Central memory CD8-positive, alpha-beta T cell (primary cell): ENCODE measurements at places on chromosomes 7 and 10.

DNA sequence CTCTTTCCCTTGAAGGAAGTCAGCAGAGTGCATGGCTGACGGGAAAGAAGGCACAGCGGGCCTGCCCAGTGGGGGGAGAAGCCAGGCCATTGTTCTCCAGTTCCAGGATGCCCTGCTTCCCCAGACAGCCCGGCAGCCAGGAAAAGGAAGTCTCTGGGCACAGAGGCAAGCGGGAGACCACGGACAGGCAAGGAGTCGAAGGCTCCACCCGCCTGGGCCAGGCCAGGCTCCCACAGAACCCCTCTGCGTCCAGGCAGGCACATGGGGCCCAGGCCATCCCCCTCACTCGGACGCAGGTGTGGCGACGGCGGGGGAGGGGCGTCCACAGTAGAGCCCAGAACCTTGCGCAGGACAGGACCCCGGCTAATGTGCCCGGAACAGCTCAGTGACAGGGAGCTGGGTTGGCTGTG lies 8.7 kb downstream of the GPR146 start:
- DNase-seq, result no peak
- H3K27ac ChIP-seq, result no peak overlapping the region
- no peaks in the 10 kb centered on the region for H3K4me1 ChIP-seq
- no peaks in the 10 kb centered on the region for H3K27me3 ChIP-seq
- no peak overlapping the region for H3K4me3 ChIP-seq

- H3K4me1 ChIP-seq, result no peaks in the 10 kb centered on the region
- no peak overlapping the region for H3K4me3 ChIP-seq
- no peak for DNase-seq
- H3K36me3 ChIP-seq, result no peaks in the 10 kb centered on the region
- no peaks in the 10 kb centered on the region for H3K27me3 ChIP-seq
- no peak overlapping the region for H3K27ac ChIP-seq
These were observed 71.4 kb downstream of the AHR start for GRCh38 chr7:17369691-17370426.

GRCh38 chr10:121611393-121612159 lies 13.3 kb upstream of the FGFR2 start:
- H3K4me3 ChIP-seq, result no peak overlapping the region
- peak overlapping the region; percentile 39 for H3K27ac ChIP-seq
- H3K4me1 ChIP-seq, result no peaks in the 10 kb centered on the region
- DNase-seq, result no peak
- peaks cover 31% of the 10 kb centered on the region for H3K27me3 ChIP-seq

- no peak overlapping the region for H3K4me3 ChIP-seq
- no peak for DNase-seq
- peaks cover 56% of the 10 kb centered on the region for H3K27me3 ChIP-seq
- no peak overlapping the region for H3K27ac ChIP-seq
These were observed 154.0 kb downstream of the CCDC3 start for GRCh38 chr10:12847361-12847975.

- no peak for DNase-seq
- H3K4me3 ChIP-seq, result no peak overlapping the region
- H3K27me3 ChIP-seq, result peaks cover 33% of the 10 kb centered on the region
- H3K36me3 ChIP-seq, result no peaks in the 10 kb centered on the region
- no peaks in the 10 kb centered on the region for H3K4me1 ChIP-seq
These were observed 560.3 kb downstream of the SDK1 start for GRCh38 chr7:3861386-3861785.

DNA sequence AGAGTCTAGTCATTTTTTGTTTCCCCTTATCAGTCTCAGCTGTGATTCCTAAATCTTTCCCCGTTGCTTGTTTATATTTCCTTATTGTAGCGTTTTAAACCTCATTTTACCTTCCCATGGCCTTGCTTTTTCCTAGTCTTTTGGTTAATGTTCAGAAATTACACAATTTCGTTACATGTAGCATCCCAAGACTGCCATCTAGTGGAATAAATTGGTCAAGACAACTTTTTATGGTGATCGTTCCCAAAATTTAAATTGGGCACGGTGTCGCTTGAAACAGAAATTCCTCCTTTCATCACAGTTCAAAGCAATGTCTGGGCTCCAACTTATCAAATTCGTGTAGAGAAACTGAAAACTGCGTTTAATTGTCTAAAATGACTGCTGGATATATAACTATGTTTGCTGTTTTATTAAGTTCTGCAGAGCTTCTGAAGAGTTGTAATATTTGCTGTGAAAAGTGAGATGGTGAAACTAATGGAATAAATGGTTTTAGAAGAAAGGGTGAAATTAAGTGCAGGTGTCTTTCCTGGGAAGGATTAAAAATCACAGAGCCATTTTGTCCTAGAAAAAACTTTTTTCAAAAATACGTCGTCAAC lies 370.2 kb downstream of the PHF14 start:
- no peak overlapping the region for H3K4me3 ChIP-seq
- peaks cover 6% of the 10 kb centered on the region for H3K4me1 ChIP-seq
- peaks cover 5% of the 10 kb centered on the region for H3K27me3 ChIP-seq
- no peak overlapping the region for H3K27ac ChIP-seq

- H3K27me3 ChIP-seq, result peaks cover 25% of the 10 kb centered on the region
- H3K4me1 ChIP-seq, result no peaks in the 10 kb centered on the region
- no peak for DNase-seq
These were observed 127.6 kb upstream of the SLC26A5 start for GRCh38 chr7:103573479-103574058.

DNA sequence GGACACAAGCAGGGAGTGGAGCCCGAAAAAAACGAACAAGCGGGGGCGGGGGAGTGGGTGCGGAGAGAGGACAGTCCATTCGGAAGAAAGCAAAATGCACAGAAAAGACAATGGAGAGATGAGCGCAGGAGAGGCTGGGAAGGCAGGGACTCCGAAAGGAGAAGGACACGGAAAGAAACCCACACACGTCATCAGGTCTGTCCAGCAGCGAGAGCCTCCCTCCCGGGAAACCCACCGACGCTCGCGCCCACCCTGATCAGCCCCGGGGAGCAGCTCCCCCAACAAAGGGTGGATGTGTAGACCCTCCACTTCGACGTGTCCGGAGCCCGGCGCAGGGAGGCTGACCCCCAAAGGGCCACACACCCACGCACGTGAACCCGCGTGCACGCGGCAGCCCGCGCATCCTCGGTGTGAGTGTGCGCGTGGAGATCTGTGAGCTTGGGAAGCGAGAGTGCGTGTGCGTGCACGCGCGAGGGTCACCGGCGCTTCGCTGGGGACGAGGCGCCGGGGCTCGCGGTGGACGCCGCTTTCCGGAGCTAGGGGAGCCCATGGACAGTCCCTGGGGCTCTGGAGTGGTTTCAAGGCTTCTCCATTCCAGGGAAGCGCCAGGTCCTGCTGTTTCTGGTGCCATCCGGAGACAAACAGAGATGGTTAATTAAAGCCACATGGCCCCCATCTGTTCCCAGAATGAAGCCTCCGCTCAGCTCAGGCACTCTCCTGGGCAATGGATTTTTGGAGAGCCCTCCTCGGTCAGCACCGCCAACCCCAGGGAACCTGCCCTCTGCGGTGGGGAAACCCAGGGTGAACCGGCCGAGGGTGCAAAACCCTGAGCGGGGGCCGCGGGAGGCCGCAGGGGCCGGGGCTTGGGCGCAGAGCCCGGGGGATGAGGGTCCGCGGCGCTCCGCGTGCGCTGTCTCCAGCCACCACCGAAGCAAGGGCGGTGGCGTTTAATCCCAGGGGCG lies 916 bp downstream of the LAMB1 start:
- peaks cover 7% of the 10 kb centered on the region for H3K4me1 ChIP-seq
- peaks cover 1% of the 10 kb centered on the region for H3K36me3 ChIP-seq
- H3K27me3 ChIP-seq, result peaks cover 59% of the 10 kb centered on the region
- peak overlapping the region; percentile 62 for H3K4me3 ChIP-seq
- no peak for DNase-seq

DNA sequence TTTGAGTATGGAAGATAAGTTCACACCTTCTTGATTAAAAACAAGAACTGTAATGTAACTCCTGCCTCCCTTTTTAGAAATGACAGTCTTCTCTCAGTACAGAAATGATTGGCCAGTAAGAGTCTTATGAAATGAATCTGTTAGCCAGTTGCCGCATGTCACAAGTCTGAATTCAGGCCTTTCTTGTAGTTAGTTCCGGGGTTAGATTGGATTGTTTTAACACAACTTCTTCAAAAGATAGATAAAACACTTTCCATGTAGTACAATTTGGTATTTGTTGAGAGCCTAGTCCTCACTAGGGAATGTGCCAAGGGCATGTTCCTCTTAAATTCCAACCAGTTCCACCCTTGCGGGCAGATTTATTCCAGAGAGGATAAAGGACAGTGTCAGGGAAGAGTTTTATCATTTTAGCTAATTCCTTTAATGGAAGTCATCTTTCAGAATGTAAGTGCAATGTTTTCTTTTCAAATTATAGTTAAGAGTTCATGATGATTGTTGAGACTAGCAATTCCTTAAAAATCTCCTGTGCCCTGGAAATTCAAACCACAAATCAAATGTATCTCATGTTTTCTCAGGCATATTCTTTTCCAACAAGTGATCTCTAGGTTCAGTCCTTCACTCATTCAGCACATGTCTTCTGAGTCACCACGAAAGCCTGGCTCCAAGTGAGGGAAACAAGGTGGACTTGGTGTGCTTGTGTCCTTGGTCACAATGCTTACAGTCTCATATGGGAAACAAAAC lies 4.1 kb downstream of the FHIP2A start:
- peak overlapping the region; percentile 91 for H3K4me3 ChIP-seq
- peak overlapping the region; percentile 95 for H3K27ac ChIP-seq
- no peaks in the 10 kb centered on the region for H3K27me3 ChIP-seq
- no peak for DNase-seq
- H3K36me3 ChIP-seq, result peaks cover 14% of the 10 kb centered on the region

GRCh38 chr7:157825325-157825724 lies 488.5 kb downstream of the DNAJB6 start:
- H3K4me1 ChIP-seq, result no peaks in the 10 kb centered on the region
- H3K27me3 ChIP-seq, result no peaks in the 10 kb centered on the region
- no peak overlapping the region for H3K4me3 ChIP-seq
- no peak overlapping the region for H3K27ac ChIP-seq
- H3K36me3 ChIP-seq, result no peaks in the 10 kb centered on the region
- DNase-seq, result no peak

DNA sequence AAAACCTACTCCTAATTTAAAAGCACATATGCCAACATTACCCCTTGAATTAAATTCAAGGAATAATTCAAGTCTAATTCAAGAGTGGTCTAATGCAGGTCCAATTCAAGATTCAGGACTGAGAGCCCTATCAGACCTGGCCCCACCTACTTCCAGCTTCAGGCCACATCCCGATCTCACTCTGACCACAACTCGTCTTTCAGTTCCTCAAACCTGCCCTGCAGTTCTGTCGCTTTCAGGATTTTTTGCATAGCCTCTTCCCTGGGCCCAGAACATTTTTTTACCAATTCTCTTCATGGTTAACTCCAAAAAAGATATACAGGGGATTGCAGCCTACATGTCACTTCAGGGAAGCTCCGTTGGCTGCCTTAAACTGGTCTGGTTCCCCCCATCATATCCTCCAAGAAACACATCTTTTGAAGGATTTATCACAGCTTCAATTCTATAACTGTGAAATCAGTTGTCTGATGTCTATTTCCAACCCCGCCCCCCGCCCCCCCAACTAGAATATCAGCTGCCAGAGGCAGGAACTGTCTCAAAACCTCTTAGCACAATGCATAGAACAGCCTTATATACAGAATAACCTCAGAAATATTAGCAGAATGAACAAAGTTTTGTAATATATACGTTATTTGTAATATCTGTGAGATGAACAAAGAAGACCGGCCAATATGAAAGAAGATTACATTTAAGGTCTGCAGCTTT lies 20.8 kb downstream of the CCDC6 start:
- no peaks in the 10 kb centered on the region for H3K27me3 ChIP-seq
- no peak for DNase-seq
- peak overlapping the region; percentile 80 for H3K27ac ChIP-seq
- peak overlapping the region; percentile 51 for H3K4me3 ChIP-seq
- H3K4me1 ChIP-seq, result peaks cover 86% of the 10 kb centered on the region
- H3K36me3 ChIP-seq, result peaks cover 6% of the 10 kb centered on the region

- H3K4me3 ChIP-seq, result no peak overlapping the region
- no peak overlapping the region for H3K27ac ChIP-seq
- no peak for DNase-seq
These were observed 342 bp downstream of the OR2AE1 start for GRCh38 chr7:99876491-99876890.

- H3K4me1 ChIP-seq, result no peaks in the 10 kb centered on the region
- DNase-seq, result no peak
- H3K27ac ChIP-seq, result no peak overlapping the region
- peaks cover 95% of the 10 kb centered on the region for H3K27me3 ChIP-seq
These were observed 49.2 kb upstream of the KCNMA1 start for GRCh38 chr10:77686650-77687417.

- H3K27ac ChIP-seq, result no peak overlapping the region
- H3K4me1 ChIP-seq, result no peaks in the 10 kb centered on the region
- DNase-seq, result no peak
- H3K36me3 ChIP-seq, result no peaks in the 10 kb centered on the region
These were observed 154.6 kb upstream of the NPVF start for GRCh38 chr7:25382869-25383268.

DNA sequence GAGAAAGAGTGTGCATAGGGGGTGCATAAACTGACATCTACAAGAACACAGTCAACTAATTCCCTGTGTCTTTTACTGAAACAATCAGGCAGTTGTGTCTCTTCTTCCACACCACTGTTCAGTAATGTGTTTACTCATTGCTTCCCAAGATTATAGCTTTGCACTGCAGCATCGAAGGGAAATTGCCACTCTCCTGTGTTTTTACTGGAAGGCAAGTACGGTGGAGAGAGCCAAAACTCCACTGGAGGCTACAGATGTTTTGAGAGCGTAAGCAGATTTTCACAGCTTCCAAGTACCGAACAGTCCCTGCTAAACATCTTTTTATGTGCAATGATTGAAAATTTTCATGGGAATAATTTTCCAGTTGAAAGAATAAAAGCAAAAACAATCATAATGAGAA lies 510.5 kb upstream of the AKR1E2 start:
- no peak overlapping the region for H3K4me3 ChIP-seq
- H3K36me3 ChIP-seq, result no peaks in the 10 kb centered on the region
- H3K4me1 ChIP-seq, result no peaks in the 10 kb centered on the region
- no peak overlapping the region for H3K27ac ChIP-seq
- peaks cover 19% of the 10 kb centered on the region for H3K27me3 ChIP-seq

- H3K4me3 ChIP-seq, result no peak overlapping the region
- peaks cover 33% of the 10 kb centered on the region for H3K27me3 ChIP-seq
- DNase-seq, result no peak
- H3K27ac ChIP-seq, result no peak overlapping the region
- H3K36me3 ChIP-seq, result no peaks in the 10 kb centered on the region
- H3K4me1 ChIP-seq, result no peaks in the 10 kb centered on the region
These were observed 24.1 kb upstream of the DNMBP start for GRCh38 chr10:100033766-100034418.

- H3K4me3 ChIP-seq, result no peak overlapping the region
- peaks cover 15% of the 10 kb centered on the region for H3K4me1 ChIP-seq
- no peaks in the 10 kb centered on the region for H3K27me3 ChIP-seq
- peak; percentile 50 for DNase-seq
These were observed 9.9 kb upstream of the PSMG3 start for GRCh38 chr7:1579481-1580421.
